ENCODE measurements at places on chromosomes 6 and 20.

DNA sequence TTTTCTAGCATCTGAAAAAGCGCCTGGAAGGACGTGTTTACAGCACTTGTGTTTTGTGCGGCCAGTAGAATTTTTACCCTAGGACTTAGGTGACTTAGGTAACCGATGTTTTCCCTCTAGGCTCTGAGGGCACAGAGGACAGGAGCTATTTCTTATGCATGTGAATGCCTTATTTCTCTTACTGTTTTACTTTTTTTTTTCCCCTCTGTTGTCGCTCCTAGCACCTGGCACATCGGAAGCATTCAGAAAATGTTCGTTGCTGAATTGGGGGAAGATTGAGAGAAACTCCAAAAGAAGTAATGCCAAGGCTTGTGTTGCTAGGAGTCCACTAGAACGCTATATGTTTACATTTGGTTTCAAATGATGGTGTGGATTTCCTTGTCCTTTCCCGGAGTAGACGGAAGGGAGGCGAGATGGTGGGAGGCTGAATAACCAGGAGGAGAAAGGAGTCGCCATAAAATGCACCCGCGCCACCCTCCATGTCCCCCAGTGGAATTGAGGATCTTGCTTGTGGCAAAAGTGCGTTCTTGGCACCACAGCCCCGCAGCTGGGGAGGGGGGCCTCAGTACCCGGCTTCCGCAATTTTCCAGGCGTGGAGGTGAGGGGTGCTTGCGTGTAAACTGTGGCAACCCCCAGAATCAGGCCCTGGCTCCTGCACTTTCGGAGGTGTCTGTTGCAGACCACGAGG, 6.9 kb downstream of the OLIG3 start:
- DNase-seq: no peak

DNA sequence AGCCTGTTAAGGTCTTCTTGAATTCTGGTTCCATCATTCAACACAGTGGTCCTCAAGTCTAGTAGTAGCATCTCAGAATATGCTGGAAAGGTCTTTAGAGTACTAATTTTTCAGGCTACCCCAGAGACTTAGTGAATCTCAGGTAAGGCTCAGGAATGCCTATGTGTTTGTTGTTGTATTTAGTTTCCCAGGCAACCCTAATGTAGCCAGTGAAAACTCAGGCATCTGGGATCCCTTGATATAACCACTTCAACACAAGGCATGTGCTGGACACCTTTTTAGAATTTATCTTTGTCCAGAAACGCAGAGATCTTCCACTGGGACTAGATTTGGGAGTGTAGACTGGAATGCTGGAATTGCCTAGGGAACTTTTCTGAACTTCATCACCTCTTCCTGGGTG, 597.9 kb upstream of the FLRT3 start:
- no peak for DNase-seq

DNA sequence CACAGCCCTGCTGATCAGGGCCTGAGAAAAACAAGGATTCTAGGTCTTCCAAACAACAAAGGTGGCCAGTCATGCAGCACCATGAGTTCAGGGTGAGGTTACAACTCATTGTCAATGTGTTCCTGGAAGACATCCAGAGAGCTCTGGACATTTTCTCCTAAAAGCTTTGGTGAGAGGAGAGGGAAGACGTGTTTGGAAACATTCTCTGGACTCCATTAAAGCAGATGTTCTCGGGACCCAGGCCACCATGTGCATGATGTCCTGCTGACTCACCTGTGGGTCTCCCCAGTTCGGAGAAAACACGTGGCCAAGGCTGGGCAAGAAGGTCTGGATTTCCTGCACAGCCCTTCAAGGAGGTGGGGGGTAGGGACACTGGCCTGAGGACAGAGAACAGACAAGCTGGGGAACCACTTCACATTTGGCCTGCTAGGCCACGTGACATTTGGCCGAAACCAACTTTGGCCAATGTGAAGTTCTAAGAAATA, 61.6 kb downstream of the KCNB1 start:
- DNase-seq: no peak

GRCh38 chr6:42962502-42963178, 2.1 kb downstream of the GNMT start:
- DNase-seq: no peak

GRCh38 chr20:39268491-39268951, 306.4 kb downstream of the DHX35 start:
- no peak for DNase-seq

DNA sequence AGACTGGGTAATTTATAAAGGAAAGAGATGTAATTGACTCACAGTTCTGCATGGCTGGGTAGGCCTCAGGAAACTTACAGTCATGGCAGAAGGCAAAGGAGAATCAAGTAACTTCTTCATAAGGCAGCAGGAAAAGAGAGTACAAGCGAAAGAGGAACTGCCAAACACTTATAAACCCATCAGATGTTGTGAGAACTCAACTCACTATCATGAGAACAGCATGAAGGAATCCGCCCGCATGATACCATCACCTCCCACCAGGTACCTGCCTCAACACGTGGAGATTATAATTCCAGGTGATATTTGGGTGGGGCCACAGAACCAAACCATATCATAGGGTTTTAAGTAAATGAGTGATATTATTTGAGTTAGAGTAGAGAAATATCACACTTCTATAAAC, 189.3 kb downstream of the TSHZ2 start:
- DNase-seq: no peak

DNA sequence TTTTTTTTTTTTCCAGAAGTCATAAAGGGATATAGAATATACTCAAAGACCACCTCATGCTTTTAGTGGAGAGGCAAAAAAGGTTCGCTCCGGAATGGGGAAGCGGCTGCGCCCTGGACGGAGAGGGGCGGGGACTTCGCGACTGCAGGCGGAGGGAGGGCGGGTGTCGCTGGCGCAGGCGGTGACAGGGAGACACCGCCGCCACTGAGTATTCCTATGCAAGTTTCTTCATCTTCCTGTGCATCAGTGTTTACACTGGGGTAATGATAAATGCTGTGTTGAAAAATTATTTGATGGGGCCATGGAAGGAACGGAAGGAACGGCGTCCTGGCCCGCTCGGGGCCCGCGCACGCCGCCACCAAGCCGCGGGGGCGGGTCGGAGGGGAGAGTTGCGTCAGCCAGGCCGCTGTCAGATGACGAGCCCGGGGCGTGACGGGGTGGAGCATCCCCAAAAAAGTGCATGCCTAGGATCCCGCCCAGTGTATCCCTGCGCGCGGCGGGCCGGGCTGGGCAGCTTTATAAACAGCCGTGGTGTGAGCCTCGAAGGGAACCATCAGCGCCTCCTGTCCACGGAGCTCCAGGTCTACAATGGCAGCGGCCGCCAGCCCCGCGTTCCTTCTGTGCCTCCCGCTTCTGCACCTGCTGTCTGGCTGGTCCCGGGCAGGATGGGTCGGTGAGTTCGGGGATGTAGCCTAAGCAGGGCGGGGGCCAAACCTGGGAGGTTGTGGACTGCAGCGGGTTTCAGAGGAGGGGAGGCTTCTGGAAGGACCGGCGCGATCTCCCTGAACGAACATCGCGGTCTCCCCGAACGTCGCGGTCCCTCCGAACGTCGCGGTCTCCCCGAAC, at the start of gene ULBP1:
ULBP1 (plus strand) TSS at position 482 of the 846 bp plus-strand sequence; CDS start at position 589, 107 bp downstream.
- peak; percentile 76 for DNase-seq

GRCh38 chr20:1955217-1955616, 38.6 kb downstream of the PDYN start:
- no peak for DNase-seq

GRCh38 chr6:140208286-140208685, 833.8 kb upstream of the CITED2 start:
- no peak for DNase-seq

GRCh38 chr20:56989516-56989915, 276.9 kb downstream of the BMP7 start:
- DNase-seq: no peak

DNA sequence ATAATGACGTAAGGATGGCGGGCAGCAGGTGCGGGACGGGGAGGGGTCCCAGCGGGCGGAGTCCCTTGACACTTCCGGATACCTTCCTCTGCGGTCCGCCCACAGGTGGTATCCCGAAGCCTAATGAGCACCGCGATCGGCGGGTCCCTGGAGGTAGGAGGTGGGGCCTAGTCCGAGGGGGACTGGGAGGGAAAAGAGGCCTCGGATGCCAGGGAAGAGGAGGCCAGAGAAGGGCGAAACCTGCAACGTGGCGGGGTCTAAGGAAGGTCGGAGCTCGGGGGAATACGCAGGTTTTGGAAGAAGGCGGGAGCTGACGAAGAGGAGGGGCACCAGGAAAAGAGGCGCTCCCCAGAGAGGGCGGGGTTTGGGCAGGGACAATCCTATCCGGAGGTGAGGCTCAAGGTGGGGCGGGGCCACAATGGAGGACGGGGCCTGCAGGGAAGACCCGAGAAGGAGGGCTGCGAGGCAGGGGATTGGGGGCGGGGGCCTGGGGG, 3.7 kb downstream of the PRSS16 start:
- no peak for DNase-seq
